Tibial nerve (tissue), 4 donors: ENCODE measurements at places on chromosomes 16 and 17. TPM values are rescaled to one million over a fixed set of nuclear protein-coding genes. Genes with fewer than 3 reads are reported as not detected.

Gene ZPBP2
- total RNA-seq, result not detected

Gene CRYBA1
- not detected for total RNA-seq

Gene SLC52A1
- not detected for total RNA-seq

DNA sequence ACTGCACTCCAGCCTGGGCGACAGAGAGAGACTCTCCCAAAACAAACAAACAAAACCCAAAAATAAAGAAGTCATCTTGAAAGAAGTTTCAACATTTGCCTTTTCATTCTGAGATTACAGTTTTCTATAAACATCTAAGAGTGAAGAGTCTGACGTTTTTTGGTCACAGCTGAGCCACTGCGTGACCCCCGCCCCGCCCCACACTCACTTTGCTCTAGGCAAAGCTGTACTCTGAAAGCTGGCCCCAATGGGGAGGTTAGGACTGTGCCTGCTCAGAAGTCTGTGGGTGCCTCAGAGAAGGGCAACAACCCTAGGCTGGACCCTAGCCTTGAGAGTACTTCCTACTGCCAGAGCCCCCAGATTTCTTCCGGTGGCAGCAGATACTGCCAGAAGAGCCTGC lies 19.3 kb downstream of the CYB5D2 start:
- DNase-seq, result no peak
- H3K4me3 ChIP-seq, result no peak overlapping the region
- H3K27ac ChIP-seq, result no peak overlapping the region
- no peaks in the 10 kb centered on the region for H3K36me3 ChIP-seq
- peaks cover 5% of the 10 kb centered on the region for H3K4me1 ChIP-seq

DNA sequence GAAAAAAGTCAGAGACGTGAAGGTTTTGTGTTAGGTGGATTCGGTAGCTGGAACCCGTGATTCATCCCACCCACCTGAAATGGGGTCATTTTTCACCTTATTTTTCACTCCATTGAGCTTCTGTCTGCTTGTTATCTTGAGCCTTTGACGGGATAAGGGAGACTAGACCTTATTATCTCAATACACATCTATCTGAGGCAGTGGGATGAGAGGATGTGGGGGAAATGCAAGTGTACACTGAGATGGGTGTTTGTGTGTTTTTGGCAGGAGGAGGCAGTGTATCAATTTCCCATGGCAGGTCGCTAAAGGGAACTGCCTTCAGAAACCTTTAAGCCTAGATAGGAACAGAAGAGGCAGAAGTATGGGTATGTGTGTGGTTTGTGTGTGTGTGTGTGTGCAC lies 6.2 kb upstream of the NOG start:
- no peak overlapping the region for H3K4me3 ChIP-seq
- H3K36me3 ChIP-seq, result no peaks in the 10 kb centered on the region
- no peaks in the 10 kb centered on the region for H3K4me1 ChIP-seq
- H3K27ac ChIP-seq, result no peak overlapping the region

GRCh38 chr17:35819455-35819854 lies 10.2 kb downstream of the TAF15 start:
- H3K36me3 ChIP-seq, result no peaks in the 10 kb centered on the region
- H3K4me3 ChIP-seq, result no peak overlapping the region
- peaks cover 7% of the 10 kb centered on the region for H3K4me1 ChIP-seq
- no peak overlapping the region for H3K27ac ChIP-seq

DNA sequence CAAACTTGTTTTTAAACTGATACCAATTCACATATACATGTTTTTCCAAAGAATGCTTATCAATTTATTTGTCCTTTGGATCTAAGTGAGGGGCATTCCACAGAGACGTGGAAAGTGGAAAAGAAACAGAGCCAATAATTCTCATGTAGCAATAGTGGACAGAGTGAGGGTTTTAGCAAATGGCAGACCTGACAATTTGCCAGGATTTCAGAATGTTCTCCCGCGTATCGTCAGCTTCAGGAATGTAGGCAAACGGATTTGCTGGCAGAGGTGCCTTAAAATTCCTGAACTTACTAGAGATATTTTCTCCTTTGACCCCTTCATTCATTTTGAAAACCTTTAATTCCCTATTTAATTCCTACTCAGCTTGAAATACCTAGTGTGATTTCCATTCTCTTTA lies 193.4 kb upstream of the CPHXL start:
- DNase-seq, result no peak
- H3K4me3 ChIP-seq, result no peak overlapping the region
- H3K27ac ChIP-seq, result no peak overlapping the region
- no peaks in the 10 kb centered on the region for H3K36me3 ChIP-seq
- no peaks in the 10 kb centered on the region for H3K4me1 ChIP-seq

GRCh38 chr17:17758941-17759563 lies 77.7 kb downstream of the SREBF1 start:
- H3K36me3 ChIP-seq, result no peaks in the 10 kb centered on the region
- H3K4me3 ChIP-seq, result no peak overlapping the region
- H3K27ac ChIP-seq, result no peak overlapping the region
- H3K27me3 ChIP-seq, result no peaks in the 10 kb centered on the region
- no peaks in the 10 kb centered on the region for H3K4me1 ChIP-seq

- no peak for DNase-seq
- peak within 1 kb of the TSS; percentile 33 for H3K4me3 ChIP-seq
Measured at GRCh38 chr17:74892974-74893911, at the start of gene FADS6. TSS of gene FADS6 (minus strand) at chr17:74893633. CDS start at chr17:74893595, 38 bp downstream.

DNA sequence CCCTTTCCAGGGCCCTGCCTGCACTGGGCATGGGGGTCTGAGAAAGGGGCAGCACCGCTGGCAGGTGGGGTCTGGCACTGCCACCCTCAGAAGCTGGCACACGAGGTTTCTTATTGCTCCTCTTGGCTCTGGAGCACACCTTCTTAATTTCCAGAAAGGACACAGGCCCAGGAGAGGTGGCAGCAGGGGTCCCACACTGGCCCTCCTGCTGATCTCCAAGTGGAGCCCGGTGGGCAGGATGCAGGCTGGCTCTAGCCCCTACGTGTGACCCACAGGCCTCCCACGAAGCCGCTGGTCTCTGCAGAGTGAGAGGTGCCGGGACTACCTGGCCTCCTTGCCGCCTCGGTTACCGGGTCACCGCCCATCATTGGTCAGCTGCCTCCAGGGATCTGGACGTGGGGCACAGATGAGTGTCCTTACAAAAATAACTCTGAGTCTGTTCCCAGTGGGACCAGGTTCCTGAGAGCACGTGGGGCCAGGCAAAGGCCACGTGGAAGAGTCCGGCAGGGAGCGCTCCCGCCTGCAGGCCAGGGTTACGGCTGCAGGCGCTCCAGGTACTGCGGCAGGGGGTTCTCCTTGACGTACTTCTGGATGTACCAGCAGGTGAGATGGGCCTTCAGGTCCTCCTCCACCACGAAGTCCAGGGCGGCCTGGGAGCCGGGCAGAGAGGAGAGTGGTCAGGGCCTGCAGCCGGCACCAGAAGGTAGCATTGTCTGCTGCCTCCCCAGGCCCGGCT lies 10.3 kb downstream of the NATD1 start:
- H3K36me3 ChIP-seq, result no peaks in the 10 kb centered on the region
- no peaks in the 10 kb centered on the region for H3K27me3 ChIP-seq
- no peak for DNase-seq
- H3K4me1 ChIP-seq, result no peaks in the 10 kb centered on the region

DNA sequence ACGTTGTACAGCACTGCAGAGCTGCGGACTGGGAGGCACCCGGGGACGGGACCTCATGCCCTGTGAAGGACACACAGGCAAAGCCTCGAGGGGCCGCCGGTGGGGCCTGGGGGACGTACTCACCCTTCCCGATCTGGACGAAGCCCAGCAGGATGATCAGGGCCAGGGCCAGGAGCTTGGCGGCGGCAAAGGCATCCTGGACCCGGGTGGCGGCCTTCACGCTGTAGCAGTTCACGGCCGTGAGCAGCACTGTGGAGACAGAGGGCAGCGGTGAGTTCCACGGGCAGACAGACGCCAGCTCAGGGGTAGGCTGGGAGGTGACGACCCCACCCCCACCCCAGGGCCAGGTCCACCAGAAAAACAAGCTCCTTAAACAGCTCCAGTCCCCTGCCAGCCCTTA lies 17.7 kb downstream of the SLC7A5 start:
- H3K27me3 ChIP-seq, result no peaks in the 10 kb centered on the region
- H3K4me3 ChIP-seq, result no peak overlapping the region
- peaks cover 47% of the 10 kb centered on the region for H3K4me1 ChIP-seq
- no peak for DNase-seq
- no peak overlapping the region for H3K27ac ChIP-seq

- H3K4me1 ChIP-seq, result no peaks in the 10 kb centered on the region
- no peaks in the 10 kb centered on the region for H3K27me3 ChIP-seq
- H3K27ac ChIP-seq, result no peak overlapping the region
- H3K4me3 ChIP-seq, result no peak overlapping the region
- peaks cover 53% of the 10 kb centered on the region for H3K36me3 ChIP-seq
Measured at GRCh38 chr17:42346481-42346880, 41.8 kb downstream of the STAT3 start.

DNA sequence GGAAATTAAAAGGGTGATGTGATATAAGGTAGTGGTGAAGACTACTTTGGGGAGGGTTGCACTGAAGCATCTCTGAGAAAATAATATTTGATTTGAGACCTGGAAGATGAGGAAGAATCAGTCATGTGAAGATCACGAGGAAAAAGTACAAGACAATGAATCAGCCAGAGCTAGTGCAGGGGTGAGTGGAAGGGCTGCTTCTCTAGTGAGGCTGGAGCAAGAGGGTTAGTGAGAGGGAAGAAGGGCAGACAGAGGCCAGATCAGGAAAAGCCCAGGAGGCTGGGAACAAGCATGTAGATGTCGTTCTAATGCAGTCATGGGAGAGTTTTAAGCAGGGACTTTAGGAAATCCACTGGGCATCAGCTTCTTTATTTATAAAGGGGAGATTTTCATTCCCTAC lies 504.2 kb upstream of the SALL1 start:
- no peak overlapping the region for H3K4me3 ChIP-seq
- DNase-seq, result no peak
- H3K27ac ChIP-seq, result no peak overlapping the region

- no peaks in the 10 kb centered on the region for H3K4me1 ChIP-seq
- no peak overlapping the region for H3K4me3 ChIP-seq
- no peak overlapping the region for H3K27ac ChIP-seq
- no peaks in the 10 kb centered on the region for H3K36me3 ChIP-seq
- no peak for DNase-seq
Measured at GRCh38 chr16:7236824-7237410, 95.7 kb upstream of the RBFOX1 start.

DNA sequence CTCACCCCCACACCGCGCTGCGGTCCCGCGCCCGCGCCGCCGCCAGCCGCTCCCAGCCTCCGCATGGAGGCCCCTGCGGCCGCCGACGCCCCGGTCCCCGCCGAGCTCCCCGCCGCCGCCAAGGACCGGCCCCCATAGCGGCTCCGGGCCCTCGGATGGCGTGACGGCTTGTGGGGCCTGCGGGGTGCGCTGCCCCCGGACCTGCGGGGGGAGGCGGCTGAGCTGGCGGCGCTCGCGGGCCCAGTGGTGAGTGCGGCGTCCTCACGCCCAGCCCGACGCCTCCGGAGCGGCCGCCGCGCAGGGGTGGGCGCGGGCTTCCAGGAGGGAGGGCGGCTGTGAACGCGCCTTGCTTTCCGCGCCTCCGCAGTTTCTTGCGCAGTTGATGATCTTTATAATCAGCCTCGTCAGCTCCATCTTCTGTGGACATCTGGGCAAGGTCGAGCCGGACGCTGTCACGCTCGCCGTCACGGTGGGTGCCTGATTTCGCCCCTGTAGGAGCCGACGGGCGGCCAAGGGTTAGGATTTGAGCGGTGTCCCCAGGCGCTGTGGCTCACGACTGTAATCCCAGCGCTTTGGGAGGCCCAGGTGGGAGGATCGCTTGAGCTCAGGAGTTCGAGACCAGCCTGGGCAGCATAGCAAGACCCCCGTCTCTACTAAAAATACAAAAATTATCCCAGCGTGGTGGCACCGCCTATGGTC lies 46.4 kb downstream of the SLC47A1 start:
- H3K4me1 ChIP-seq, result peaks cover 7% of the 10 kb centered on the region
- no peaks in the 10 kb centered on the region for H3K36me3 ChIP-seq
- DNase-seq, result no peak

- no peaks in the 10 kb centered on the region for H3K36me3 ChIP-seq
- H3K27me3 ChIP-seq, result no peaks in the 10 kb centered on the region
- H3K4me3 ChIP-seq, result no peak overlapping the region
Measured at GRCh38 chr16:1215574-1216295, 9.3 kb downstream of the TPSG1 start.

GRCh38 chr16:68617734-68618133 lies 27.4 kb upstream of the CDH3 start:
- DNase-seq, result no peak
- H3K36me3 ChIP-seq, result no peaks in the 10 kb centered on the region
- no peak overlapping the region for H3K27ac ChIP-seq
